ENCODE measurements at places on chromosomes 5 and 9.

DNA sequence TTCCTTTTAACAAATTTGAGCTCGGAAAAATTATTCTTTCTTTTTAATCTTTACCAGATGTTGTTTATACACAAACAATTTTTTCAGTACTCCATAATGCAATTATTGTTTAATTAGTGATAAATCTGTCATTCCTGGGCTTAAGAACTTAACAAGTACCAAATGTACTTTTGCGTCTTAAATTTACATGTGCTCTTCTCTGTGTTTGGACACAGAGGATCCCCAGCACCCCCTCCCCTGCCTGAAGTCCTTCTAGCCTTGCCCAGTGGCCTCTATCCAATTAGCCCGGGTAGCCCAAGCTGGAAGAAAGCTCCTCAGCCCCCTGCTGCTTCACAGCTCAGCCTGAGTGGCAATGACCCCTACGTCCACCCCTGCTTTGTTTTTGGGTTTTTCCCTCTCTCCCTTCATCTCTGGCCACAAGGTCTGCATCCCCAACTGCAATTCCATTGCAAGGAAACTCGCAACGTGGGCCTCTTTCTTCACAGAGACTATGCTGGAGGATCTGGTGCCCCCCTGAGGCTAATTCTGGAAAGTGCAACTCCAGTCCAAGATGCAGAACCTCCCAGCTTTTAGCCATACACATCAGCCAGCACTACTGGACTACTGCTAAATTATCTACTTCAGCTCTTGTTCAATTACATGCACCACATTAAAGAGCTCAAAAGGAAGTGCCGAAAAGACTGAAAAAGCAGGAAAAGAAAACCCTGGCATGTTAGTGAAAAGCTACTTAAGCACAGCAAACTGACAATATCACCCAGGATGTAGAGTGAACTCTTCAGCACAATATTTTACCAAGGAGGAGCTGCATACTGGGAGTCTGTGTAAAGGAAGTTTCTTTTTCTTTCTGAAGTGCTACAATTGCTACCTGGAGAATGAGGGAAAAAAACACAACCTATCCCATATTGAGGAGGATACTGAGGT lies 186.2 kb downstream of the FANCC start:
- peak; percentile 55 for DNase-seq

- DNase-seq = peak; percentile 70
Measured at GRCh38 chr5:38420691-38421390, 135.6 kb downstream of the LIFR start.

GRCh38 chr9:18568973-18569372 lies 95.0 kb downstream of the ADAMTSL1 start:
- peak; percentile 3 for DNase-seq

DNA sequence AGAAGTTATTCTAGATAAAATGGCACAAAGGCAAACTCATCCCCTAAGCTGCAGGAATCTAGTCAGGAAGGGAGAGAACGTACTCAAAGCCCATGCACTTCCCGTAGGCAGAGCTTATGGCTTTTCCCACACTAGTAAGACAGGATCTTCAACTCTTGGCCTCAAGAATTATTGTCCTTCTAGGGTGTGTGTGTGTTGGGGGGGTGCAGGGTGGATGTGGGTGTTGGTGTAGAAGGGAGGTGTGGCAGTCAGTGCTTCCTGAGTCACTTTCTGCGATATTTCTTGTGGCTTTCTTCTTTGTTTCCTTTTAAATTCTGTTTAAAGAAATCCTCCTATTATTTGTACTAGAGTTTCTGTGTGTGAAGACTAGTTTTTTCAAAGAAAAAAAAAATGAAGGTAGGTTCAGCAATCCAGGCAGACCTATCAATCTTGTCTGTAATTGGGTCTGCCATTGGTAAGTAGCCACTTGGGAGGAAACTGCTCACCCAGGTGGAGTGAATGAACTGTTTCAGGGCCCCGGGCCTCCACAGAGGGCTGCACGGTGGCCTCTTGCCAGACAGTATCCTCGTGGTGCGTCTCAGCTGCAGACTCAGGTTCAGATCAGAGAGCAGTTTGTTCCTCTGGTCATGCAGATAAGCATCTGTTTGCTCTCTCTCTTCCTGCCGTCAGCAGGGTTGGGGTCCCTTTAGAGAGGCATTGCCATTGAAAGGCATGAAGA lies 131.9 kb downstream of the NPR3 start:
- peak; percentile 18 for DNase-seq

DNA sequence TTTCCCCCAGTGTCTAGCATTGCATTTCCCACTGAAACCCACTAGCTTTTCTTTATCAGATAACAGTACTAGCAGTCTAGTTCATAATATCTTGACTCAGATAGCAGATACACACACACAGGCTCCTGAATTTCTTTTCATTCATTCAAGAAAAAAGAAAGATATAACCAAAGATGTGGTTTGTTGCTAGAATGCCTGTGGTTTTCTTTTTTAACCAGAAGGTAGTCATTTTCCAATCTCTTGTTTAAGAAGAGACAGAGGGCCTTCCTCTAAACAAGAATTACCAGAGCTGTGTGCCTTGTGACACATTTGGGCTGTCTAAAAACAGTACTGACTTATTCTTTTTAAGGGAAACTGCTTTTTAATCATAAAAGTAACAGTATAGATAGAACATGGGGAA lies 167.3 kb downstream of the PJA2 start:
- DNase-seq = peak; percentile 70

DNA sequence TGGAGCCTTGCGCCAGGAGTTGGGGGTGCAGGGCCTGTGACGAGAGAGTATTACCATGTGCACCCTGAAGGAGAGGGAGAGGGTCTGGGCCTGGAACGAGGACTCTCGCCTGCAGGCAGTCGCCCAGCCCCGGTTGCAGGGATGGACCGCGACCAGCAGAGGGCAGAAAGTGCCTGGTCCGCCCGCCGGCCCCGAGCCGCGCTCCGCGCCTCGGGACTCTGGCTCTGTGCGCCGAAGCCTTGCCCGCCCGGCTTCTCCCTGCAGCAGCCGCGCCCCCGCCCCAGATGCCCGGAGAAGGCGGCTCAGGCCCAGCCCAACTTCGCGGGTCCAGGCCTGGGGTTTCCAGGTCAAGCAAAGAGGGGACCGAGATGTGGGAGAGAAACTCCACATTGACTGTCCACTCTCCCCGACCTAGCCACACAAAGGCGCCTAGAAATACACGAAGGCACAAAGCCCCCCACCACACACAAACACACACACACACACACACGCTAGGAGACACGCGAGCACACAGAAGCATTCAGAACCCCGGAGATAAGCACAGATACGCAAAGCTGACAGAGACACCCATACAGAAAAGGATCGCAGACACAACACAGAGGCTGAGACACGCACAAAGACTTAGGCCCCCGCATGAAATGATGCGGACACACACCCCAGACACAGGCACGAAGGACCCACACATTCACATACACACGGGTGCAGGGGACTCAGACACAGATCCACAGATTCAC lies 2.0 kb upstream of the LMX1B start:
- peak; percentile 33 for DNase-seq

DNA sequence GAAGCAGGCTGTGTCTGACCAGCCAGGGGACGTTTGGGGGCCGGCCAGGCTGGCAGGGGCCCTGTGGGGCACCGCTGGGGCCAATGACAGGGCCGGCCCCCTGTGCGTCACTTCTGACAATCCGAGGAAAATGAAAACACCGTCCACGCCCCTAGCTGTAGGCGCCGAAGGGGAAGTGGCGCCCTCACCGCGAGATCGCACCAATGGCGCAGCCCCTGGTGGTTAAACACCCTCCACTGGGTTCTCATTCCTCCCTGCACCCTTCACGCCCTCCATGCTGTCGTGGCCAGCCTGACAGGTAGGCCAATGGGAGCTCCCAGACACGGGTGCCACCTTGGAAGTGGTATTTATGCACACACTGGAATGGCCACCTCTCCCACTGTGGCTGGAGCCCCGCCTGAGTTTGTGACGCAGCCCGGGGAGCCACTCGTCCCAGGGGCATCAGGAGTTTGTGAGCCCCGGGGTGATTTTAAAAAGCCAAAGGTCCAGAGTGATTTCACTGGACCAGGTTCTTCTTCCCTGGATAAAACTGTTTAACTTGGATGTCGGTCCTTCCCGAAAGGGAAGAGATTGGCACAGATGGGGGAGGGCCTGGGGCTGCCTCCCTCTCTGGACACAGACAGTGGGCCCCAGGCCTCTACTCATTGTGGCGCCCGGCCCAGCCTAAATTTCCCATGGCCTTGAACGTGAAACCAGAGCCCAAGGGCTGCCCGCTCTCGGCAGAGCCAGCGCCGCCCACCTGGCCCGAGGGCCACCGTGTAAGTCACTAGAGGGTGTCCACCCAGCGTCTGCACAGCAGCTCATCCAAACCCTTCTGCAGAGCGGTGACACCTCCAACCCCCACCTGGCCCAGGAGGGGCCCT lies 49.7 kb downstream of the NKD2 start:
- no peak for DNase-seq

DNA sequence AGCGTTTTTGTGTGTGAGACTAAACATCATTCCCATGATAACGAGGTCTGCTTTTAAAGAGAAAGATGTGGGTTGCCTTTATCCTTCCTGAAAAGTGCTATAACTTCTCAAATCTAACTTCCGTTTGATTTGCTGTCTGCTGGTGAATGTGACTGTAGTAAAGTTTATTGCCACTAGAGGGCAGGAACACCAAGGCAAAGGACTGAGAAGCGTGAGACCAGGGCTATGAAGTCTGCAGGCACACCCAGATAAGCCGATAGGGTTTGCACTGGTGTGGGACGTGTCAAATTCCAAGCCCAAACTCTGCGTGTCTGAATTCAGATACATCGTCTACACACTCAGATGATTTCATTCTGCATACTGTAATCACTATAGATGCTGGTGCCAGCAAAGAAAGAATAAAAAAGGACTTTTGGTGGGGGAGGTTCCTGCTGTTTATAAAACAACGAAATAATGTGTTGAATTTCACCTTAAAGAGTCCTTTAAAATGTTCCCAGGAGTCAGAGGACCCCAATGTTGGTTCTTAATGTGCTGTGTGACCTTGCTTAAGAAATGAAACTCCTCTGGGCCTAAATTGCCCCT lies 87.2 kb downstream of the PTTG1 start:
- peak; percentile 69 for DNase-seq

GRCh38 chr5:33448118-33448517 lies 7.4 kb downstream of the TARS1 start:
- DNase-seq = no peak

DNA sequence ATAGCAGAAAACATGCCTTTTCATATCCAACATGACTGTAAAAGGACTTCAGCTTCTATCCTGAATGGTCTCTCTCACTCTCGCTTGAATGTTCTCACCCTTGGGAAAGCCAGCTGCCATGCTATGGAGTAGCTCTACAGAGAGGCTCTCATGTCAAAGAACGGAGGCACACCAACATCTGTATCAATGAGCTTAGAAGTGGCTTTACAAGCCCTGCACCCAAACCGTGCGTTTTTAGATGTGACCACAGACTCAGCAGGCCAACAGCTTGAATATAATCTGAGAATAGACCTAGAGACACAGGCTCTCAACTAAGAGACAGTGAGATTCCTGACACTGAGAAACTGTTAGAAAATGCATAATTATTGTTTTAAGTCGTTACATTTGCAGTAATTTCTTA lies 1231.6 kb upstream of the CDH9 start:
- DNase-seq = no peak

Data from amniotic epithelial cell (primary cell).